Activated CD8-positive, alpha-beta memory T cell treated with anti-CD3 and anti-CD28 coated beads for 1 hour (primary cell): ENCODE measurements at places on chromosomes 7 and 10.

DNA sequence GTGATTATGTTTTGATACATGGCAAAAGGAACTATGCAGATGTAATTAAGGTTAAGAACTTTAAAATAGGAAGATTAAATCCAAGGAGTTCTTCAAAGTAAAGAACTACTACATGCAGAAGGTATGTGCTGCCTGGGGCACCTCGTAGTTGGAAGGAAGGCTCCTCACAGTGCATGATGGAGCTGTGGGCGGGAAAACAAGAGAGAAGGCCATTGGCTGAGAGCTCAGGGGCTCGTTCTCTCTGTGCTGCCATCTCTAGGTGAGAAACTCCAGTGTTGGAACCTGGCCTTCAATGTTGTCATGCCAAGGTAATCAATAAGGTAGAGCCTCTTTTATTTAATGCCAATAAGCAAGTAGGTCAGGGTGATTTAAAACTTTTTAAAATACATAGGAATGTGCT, 391.4 kb upstream of the ETV1 start:
- no peak for DNase-seq

GRCh38 chr7:121669144-121669543, 203.8 kb upstream of the PTPRZ1 start:
- DNase-seq = no peak

DNA sequence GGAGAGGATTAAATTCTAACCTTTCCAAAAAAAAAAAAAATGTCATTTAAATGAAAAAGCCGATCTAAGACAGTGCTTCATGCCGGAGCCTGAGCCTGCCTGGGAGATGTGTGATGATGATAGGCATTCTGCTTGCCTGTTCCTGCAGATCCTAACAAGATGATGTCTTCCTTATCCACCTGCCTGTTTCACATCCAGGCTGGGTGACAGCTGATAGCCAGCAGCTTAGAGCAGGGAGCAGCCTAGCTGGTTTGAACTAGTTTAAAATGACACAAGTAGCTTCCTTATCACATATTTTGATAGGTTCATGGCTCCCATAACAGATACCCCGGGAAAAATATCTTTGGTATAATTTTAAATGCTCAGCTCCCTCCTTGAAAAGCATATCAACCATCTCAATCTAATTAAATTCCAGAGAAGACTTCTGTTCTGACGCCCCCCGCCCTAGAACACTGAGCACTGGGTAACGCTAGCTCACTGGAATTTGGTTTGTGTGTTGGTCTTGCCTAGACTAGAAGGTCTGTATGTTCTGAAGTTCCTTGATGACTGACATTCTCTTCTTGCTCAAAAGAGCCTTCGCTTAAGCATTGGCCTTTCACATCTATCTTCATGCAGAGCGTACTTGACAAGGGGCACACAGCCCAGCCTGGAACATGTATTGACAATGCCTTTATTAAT, 96.9 kb upstream of the FGFR2 start:
- no peak for DNase-seq

GRCh38 chr10:73413108-73413527, 740 bp downstream of the ANXA7 start:
- no peak for DNase-seq

GRCh38 chr7:98133621-98134303, 27.1 kb downstream of the LMTK2 start:
- DNase-seq = no peak

DNA sequence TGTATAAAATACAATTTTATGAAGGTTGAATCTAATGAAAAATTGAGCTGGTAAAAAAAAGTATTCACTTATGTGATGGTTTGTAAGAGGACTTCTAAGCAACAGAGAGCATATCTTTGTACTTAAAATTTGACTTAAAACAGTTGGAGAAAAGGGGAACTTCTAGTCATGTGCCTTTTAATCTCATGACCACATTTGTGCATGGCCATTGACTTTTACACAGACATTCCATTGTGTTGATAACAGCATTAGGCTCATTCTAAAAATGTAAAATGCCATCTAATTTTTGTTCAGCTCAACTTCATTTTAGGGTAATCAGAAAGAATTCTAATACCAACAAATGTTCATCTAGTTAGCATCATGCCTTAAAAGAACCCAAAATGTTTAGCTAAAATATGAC, 119.9 kb downstream of the HPSE2 start:
- DNase-seq = no peak

DNA sequence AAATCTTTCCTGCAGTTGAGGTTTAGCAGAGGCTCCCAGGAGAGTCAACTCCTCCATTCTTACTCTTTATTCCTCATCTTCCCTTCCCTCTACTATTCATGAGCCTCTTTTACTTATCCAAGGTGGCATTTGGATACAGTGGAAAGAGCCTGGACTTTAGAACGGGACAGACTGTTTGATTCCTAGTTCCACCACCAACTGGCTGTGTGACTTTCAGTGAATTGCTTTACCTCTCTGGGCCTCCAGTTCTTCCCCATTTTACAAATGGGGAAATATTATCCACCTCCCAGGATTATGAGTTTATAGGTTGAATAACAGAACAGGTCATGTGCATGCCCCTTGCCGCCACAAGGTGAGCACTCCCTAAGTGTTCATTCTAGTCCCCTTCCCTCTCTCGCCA, 49.9 kb downstream of the ZNF503 start:
- no peak for DNase-seq

GRCh38 chr7:36298106-36298505, 91.6 kb upstream of the ANLN start:
- DNase-seq = no peak
